Activated naive CD4-positive, alpha-beta T cell (primary cell): ENCODE measurements at places on chromosomes 2 and 18.

DNA sequence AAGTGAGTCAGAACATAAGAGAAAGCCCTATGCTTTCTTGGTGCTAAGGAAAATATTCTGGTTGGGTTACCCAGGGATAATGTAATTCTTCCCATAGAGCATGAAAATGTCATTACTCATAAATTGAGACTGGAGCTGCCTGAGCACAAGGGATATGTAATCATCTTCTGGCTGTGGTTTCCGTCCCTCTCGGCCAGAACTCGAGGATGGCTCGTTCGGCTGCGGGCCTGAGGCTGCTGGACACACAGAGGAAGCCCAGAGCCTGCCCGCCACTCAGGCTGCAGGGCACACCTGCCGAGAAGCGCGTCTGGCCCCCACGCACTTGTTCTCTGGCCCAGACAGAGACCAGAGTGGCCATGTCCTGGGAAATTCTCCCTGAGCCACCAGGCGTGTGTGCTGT, 104.9 kb downstream of the ASAP2 start:
- no peak for DNase-seq

DNA sequence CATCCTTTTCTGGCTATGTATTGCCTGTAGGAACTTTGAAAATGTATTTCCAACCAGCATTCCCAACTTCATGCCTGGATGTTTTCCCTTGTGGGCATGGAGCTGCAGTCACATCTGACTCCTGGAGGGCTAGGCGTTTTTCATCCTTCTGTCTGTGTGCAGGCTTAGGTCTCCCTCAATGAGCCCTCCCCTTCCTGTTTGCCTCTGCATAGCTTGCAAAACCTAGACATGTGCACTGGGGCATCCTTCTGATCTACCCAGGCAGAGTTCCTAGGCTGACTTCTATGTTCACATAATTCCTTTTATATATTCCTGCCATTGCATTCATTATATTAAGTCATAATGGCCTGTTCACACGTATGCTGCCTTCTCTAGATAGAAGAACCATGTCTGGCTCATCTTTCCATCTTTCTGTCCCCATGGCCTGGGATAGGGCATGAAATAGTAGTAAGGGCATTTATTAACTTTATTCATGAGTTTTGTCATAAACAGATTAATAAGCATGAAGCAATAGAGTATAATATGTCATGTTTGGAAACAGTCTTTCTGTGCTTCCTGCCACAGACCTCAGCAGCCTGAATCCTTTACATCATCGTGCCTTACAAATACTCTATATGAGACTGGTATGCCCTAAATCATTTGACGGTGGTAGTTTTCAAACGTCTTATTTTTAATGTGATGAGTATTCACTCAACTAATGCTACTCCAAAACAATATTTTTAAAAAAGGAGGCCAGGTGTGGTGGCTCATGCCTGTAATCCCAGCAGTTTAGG, 195.6 kb downstream of the TGIF1 start:
- no peak for DNase-seq

GRCh38 chr18:48835119-48835518, 115.6 kb downstream of the SMAD7 start:
- no peak for DNase-seq

DNA sequence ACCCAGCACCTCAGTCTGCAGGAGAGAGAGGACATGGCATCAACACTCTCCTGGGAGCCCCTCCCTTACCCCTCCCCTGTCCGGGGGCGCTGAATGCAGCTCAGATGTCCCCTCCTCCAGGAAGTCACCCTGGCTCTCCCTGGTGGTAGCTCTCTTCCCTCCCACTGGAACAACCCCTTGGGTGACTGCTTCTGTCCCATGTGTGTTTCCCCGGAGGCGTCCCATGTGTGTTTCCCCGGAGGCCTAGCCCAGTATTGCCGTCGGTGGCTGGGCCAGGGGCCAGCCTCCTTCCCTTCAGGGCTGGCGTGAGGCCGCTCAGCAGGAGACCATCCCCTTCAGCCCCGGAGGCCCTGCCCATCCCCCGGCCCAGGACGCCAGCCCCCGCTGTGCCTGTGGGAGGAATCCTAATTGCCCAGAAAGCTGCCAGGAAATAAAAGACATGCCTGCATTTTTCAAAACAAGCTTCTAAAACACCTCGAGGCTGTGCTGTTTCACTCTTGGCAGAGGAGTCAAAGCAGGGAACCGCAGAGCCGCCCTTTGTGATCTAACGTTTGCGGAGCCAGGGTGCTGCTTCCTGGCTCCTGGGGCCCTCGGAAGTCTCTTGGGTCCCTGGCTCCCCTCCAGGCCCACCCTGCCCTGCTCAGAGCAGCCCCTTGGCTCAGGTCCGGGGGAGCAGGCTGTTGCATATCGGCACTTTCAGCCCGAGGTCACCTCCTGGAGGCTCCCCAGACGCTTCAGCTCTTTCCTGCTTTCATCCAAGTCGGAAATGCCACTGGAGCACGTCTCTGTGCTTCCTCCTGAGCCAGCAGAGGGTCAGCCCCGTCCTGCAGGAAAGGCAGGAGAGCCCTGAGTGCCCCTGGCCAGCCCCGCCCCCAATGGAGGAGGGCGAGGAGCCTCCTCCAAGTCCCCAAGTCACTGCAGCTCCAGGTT, 11.4 kb downstream of the SNED1 start:
- DNase-seq = no peak

DNA sequence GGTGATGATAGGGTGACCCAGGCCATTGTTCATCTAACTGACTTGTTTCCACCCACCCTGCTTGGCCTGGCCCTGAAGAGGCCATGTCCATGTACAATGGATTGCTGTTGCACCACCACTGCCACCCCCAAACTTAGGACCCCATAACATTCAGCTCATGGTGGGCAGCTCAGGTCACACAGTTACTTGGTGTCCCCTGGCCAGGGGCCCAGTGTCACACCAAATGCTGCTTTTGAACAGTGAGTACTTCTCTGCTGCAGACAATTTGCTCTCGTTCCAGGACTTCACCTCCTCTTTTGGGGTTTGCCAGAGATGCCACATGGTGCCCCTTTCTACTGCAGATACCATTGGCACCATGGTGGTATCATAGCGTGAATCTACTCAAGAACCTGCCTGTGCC, 11.7 kb downstream of the MAB21L4 start:
- no peak for DNase-seq

GRCh38 chr2:67650291-67651133, 253.4 kb downstream of the ETAA1 start:
- no peak for DNase-seq

DNA sequence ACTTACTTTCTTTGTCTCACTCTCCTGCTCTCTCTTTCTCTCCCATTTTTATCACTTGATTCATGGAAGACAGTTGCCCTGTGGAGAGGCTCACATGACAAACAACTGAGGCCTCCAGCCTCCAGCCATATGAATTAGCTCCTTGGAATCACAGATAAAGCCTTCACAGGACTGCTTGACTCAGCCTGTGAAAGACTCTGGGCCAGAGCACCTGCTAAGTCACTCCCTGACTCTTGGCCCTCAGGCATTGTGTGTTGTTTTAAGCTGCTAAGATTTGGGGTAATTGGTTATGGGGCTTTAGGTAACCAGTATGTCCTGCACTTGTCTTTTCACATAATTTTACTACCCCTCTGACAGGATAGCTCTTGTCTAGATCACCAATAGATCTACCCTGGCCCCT, 334.9 kb downstream of the SOX11 start:
- no peak for DNase-seq

- DNase-seq = no peak
Observed at GRCh38 chr2:24354957-24355356, 5.4 kb downstream of the ITSN2 start.

GRCh38 chr2:67798541-67799160, 264.2 kb downstream of the C1D start:
- no peak for DNase-seq

DNA sequence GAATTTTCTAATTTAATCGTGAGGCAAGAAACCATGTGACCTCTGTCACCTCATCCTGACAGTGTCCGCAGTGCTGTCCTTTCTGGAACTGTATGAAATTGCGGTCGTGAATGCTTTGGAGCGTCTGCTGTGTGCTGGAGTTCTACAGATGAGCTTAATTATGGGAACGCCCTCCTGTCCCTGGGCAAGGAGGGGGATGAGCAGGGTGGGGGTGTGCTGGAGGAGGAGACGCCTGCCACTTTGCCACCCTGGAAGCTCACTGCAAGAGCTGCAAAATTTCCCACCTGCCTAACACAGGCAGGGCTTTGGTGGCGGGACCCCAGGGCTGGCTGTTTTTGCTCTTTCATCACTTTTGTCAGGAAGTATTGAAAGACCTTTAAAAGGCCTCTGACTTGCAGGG, 6.5 kb downstream of the LPIN1 start:
- DNase-seq = no peak

DNA sequence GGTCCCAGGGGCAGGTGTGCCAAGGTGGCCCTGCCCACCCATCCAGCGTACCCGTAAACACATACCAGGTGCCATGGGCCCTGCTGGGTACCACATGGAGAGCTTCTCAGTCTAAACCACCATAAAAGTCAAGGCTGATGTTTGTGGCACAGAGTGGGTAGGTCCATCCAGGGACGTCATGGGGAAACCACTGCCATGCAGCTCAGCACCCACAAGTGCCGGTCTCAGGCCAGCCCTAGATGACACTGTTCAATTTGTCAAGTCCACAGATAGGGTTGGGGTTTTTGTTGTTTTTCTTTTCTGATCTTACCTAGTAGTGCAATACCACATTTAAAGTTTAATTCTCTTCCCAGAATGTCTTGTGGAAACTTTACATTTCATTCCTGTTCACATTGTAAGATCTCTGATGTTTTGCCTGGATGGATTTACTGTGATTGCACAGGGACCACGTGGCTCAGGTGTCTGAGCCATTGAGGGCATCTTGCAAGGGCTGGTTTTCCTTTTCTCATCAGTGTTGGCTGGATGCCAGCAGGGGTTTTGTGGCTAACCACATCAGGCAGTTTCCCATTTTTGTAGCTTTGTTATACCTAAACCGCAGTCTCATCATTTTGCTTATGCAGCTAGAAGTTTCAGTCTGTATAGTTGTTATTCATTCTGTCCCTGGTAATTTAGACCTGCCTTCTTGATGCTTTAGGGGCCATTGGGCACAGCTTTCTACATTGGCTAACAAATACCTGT, 64.7 kb downstream of the STK25 start:
- peak; percentile 77 for DNase-seq

DNA sequence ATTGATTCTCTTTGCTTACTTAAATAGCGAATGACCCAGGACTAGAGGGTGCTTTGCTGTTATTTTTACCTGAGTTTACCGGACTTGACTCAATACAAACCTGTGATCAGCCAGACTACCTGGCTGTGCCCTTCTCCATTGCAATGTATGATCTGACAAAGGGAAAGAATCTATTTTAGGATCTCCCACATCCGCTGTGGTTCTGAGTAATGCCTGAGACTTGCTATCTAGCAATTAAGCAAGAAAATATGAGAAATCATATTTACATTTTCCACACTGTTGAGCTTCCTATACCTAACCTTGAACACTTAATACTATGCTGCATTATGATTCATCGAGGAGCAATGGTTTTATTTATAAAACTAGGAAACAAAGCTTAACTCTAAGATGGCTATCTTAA, 215.2 kb downstream of the RAD51AP2 start:
- no peak for DNase-seq

DNA sequence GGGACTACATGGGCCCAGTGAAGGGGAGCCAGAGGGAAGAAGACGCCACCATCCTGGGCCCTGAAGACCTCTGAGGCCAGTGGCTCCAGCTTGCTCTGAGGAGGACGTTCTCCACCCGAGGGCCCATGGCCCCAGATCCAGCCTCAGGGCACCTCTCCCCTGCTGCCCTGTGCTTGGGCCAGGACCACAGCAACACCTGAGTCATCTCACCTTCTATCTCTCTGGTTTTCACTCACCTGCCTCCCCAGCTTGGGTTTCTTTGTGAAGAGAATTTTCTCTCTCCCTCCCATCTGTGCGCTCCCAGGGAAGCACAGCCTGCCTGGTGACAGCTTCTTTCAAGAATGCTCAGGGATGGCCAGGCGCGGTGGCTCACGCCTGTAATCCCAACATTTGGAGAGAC, 19.8 kb downstream of the ZFP36L2 start:
- DNase-seq = no peak

- no peak for DNase-seq
Observed at GRCh38 chr2:44529448-44529847, 167.7 kb downstream of the CAMKMT start.

DNA sequence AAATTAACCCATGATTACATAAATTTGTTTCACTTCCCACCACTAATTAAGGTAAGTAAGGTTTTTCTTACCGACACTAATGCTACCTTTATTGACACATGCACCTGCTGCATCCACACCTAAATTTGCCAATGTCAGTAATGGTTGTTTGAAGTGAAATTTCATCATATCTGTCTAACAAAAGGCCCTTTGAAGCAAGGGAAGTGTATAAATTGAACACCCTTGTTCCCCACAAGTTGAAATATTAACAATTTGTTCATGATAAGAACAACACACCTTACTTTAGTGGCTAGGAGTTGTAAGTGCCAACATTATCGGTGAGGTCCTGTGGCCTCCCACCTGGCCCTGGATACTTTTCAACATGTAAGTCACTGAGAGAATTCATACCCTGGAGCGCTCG, 116.3 kb upstream of the CDCA7 start:
- no peak for DNase-seq

GRCh38 chr2:96909611-96910021, 39.7 kb upstream of the SEMA4C start:
- no peak for DNase-seq

DNA sequence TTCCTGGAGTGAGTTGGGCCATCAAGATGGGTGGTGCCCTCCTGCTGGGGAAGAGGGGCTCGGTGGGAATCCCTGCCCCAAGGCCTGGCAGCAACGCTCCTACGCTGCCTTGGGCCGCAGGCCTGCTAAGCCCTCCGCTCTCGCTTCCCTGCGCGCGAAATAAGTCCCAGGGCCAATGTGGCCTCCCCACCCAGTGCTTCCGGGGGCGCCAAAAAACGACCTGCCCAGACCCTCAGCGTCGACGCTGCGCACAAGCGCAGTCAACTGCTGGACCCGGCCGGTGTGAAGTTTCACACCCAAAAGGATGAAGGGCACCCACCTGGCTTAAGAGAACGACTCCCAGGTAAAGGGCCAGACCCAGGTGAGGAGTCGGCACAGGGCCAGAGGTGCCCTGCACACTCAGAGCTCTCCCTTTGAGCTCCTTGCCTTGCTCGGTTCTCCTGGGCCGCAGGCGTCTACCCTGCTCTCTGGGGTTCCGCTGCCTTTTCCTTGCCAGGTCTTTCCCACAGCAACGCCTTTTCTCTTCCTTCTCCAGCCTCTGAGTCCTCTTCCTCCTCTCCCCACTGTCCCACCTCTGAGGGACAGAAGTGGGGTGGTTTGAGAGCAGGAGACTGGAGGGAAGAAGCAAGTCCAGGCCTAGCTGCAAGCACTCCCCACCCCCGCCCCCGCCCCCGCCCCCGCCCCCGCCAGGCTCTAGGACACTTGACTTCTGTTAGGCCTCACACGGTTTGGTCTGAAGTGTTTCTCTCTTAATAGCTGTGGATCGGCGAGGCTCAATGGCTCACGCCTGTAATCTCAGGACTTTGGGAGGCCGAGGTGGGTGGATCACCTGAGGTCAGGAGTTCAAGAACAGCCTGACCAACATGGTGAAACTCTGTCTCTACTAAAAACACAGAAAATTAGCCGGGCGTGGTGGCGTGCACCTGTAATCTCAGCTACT, at the start of gene DNAJC5G:
DNAJC5G (plus strand) TSS at position 223 of the 940 bp plus-strand sequence. CDS start 1,296 bp downstream, outside the sequence.
- no peak for DNase-seq

- DNase-seq = no peak
Observed at GRCh38 chr2:210493528-210493927, 17.0 kb upstream of the LANCL1 start.

- DNase-seq = no peak
Observed at GRCh38 chr18:48636436-48636835, 97.6 kb downstream of the CTIF start.
